Common myeloid progenitor, CD34-positive (primary cell): ENCODE measurements at places on chromosomes 1 and 21.

DNA sequence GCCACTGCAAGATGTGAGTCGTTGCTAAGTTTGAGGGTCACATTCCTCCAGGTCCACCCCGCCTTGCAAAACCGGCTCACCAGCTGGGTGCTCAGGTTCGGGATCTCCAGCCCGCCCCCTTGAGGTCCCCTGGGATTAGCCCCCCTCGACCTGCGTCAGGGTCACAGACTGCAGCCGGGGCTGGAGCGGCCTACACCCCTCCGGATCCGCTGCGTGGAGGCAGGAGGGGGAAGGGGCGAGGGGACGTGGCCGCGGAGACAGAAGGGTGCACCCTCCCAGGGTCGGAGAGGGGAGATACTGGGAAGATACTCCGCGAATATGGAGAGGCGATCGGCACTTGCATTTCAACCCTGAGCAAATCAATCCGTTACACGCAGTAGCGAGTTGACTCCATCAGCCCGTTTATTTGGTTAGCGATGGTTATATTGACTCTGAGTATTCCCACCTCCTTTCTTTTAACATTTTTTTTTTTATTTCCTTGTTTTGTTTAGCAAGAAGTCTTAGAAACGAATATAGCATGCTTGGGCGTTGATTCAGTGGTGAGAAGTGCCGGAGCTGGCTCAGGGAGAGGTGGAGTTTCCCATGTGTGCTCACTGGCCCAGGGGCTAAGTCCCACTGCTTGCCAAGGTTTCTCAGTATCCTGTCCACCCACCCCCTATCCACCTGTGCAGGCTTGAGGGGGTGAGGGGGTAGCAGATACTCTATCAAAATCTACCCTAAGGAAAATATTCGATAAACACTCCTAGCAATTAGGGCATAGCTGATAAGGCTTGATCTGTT lies 997 bp downstream of the IFNAR2 start:
- DNase-seq = peak; percentile 62

GRCh38 chr1:112927462-112927990 lies 28.5 kb downstream of the SLC16A1 start:
- DNase-seq = no peak

DNA sequence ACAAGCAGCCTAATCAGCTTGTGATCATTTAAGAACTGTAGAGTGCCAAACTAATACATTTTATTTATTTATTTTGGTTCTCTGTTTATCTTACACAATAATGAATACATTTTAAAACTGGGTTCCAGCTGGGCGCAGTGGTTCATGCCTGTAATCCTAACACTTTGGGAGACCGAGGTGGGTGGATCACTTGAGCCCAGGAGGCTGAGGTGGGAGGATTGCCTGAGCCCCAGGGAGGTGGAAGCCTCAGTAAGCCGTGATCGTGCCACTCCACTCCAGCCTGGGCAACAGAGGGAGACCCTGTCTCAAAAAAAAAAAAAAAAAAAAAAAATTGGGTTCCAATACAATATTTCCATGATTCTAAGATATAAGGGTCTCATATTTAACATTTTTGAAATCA lies 9.2 kb downstream of the FBXO28 start:
- DNase-seq = no peak

GRCh38 chr21:20026543-20026942 lies 971.7 kb upstream of the NCAM2 start:
- DNase-seq = peak; percentile 9

- DNase-seq = no peak
These were observed 316.2 kb downstream of the HMCN1 start for GRCh38 chr1:186050360-186050759.

GRCh38 chr1:21568006-21568746 lies 59.0 kb downstream of the ALPL start:
- no peak for DNase-seq

DNA sequence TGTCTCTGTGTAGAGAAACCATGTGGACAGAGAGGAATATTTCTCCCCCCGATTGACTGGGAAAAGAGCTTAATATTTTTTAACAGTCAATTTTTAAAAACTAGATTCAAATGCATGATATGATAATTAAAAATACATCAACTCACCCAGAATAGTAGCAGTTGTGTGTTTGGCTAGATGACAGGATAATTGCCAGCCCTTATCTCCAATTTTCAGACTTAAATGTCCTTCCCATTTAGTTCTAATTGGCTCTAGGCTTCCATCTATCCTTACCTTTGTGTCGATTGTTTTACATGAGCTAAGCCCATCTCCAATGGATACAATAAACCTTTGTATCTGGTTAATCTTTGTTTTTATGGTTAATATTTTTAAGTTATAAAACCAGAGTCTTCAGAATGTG lies 23.9 kb upstream of the KIAA0040 start:
- no peak for DNase-seq

- DNase-seq = no peak
These were observed 1656.1 kb downstream of the KCNT2 start for GRCh38 chr1:194952171-194952570.

DNA sequence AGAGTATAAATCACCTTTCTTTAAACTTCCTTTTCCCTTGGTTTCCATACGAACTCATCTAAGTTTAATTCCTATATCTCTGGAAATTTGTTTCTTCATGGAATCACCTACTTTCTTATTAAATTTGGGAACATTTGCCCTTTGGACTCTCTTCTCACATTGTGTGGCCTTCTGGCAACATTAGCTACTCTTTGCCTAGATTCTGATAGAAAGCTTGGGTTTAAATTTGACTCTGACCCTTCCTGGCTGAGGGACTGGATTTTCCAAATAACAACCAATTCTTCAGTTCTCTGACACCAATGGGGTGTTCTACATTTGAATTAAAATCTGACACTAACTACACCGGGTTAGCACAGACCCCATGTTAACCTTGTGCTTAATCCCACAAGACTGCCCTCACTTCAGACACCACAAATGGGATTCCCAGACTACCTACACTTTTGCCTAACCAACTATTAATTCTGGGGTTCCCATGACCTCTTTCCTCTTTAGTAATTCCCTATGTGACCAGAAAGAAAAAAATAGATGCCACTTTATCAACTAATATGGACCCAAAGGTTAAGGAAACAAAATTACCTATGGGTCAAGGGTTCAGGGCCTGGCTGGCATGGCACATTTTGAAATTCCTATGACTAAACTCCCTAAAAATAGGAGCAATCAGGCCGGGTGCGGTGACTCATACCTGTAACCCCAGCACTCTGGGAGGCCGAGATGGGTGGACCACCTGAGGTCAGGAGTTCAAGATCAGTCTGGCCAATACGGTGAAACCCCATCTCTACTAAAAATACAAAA lies 9.7 kb upstream of the THEM4 start:
- no peak for DNase-seq

DNA sequence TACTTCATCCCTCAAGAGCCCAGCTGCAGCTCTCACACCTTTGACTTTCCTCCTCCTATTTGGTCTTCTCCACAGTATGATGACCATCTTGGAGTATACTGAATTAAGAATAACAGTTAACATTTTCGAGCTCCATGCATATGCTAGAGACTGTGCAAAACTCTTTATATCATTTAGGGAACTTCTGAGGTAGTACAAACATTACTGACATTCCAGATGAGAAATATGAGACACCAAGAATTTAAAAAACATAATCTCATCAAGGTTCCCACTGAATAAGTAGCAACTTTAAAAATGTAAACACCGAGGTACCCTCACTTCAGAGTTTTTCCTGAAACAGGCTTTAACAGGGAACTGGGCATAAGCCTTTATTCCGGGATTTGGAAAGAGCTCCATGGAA lies 22.7 kb downstream of the FMO3 start:
- DNase-seq = no peak

GRCh38 chr1:180609643-180610555 lies 21.9 kb upstream of the XPR1 start:
- no peak for DNase-seq

GRCh38 chr1:158999316-159000069 lies 10.2 kb upstream of the IFI16 start:
- no peak for DNase-seq

DNA sequence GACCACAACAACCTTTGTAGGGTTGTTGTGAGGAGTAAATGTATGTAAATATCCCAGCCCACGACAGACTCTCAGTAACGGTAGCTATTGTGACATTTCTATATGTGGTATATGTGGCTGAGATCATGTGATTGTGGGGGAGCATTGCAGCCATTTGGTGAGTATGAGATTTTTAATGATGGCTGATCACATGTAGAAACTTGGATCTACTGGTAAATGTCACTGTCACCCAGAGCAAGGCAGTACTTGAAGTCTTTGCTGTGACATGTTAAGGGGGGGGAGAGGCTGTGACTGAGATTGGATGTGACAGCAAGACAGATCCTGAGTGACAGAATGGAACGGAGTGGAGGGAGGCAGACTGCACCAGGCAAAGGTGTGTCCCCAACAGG lies 23.9 kb upstream of the MEF2D start:
- DNase-seq = peak; percentile 78

DNA sequence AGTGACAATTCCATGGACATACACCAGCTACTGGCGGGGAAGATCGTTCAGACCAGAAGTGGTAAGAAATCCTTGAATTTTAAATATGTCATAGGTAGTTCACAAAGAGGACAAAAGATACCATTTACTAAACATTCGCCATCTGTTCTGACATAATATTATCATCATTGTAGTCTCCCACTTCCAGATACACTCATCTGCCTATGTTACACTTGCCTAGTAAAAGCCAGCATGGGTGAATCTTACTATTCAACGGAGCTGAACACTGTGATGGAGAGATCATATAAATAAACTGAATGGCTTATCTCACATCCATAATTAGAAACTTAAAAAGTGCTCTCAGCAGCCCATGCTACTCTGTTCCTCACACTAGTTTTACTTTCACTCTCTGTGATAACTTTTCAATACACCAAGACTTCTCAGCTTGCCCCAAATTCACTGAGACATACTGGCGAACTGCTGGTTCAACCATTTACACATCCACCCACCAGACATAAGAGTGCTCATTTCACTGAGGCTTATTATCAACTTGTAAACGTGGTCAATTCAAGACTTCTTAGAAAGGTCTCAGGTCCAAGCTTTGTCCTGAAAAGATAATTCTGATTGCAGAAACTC lies 463 bp upstream of the PRRC2C start:
- DNase-seq = no peak

- DNase-seq = no peak
These were observed 90.5 kb upstream of the ADAR start for GRCh38 chr1:154698320-154699096.

- DNase-seq = no peak
These were observed 16.1 kb downstream of the IFT25 start for GRCh38 chr1:53929246-53929960.

DNA sequence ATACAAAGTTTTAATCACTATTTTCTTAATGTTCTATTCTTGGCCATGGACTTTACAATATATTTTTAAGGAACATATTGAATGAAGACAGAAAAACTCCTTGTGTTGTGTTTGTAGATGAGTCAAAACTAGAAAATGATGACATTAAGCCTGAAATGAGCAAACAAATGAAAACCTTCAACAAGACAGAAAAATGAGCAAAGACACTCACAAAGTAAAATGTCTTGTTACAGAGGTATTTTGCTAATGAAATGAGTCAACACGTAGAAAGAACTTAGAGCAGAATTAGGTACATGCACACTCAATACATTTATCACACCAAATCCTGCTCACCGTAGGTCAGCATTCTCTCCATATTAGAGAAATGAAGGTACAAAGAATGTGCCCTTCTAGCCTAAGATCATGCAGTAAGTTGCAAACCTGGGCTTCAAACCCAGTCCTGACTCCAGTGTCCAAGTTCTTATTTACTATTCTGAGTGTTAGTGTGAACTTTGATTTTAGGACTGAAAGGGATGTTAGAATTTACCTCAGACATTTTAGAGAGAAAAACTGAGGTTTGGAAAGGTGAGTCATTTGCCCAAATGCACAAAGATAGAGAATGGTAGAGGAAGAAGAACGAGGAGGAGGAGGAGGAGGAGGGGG lies 133.9 kb upstream of the SGIP1 start:
- no peak for DNase-seq

DNA sequence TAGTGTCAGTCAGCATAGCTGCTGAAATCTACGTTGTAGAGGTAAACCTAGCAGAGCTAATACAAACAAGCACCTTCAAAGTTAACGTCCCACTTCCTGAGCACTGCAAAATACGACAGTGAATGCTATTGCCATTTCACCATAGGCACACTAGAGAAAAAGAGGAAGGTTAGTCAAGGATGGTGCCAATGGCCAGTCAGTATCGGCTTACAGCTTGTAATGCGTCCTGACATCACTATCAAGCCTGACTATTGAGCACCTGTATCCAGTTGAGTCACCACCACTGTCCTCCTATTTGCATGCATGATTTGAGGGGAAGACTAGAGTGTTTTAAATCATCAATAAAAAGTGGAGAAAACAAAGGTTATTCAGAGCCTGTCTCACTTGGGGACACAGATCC lies 34.4 kb downstream of the NUCKS1 start:
- peak; percentile 50 for DNase-seq

GRCh38 chr21:29033301-29033700 lies 8.8 kb downstream of the USP16 start:
- no peak for DNase-seq

GRCh38 chr1:171954361-171954760 lies 113.1 kb downstream of the DNM3 start:
- DNase-seq = no peak

GRCh38 chr1:149942885-149943284 lies 6.2 kb upstream of the MTMR11 start:
- no peak for DNase-seq

DNA sequence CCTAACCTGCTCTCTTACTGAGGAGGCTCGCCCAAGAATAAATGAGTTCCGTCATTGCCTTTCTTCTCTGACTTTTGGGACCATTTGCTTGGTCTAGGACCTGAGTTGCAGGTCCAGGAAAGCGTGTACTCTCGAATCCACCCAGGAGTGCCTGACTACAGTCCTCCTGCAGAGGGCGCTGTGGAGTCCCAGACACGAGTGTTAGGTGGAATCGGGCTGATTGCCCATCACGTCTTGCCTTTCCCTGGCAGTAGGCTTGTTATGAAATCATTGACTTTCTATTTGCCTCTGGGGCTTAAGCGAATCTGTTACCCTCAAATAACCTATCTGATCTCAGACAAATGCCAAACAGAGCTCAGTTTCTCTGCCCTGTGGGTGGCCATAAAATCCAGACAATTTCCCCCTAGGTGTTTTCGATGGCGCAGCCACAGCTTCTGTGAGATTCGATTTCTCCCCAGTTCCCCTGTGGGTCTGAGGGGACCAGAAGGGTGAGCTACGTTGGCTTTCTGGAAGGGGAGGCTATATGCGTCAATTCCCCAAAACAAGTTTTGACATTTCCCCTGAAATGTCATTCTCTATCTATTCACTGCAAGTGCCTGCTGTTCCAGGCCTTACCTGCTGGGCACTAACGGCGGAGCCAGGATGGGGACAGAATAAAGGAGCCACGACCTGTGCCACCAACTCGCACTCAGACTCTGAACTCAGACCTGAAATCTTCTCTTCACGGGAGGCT lies at the start of gene IL20:
Gene IL20 (plus strand): TSS at position 685 of the 733 bp plus-strand sequence. CDS start 230 bp downstream, outside the sequence.
- DNase-seq = peak; percentile 83

GRCh38 chr1:234559902-234560676 lies 49.9 kb downstream of the IRF2BP2 start:
- no peak for DNase-seq

DNA sequence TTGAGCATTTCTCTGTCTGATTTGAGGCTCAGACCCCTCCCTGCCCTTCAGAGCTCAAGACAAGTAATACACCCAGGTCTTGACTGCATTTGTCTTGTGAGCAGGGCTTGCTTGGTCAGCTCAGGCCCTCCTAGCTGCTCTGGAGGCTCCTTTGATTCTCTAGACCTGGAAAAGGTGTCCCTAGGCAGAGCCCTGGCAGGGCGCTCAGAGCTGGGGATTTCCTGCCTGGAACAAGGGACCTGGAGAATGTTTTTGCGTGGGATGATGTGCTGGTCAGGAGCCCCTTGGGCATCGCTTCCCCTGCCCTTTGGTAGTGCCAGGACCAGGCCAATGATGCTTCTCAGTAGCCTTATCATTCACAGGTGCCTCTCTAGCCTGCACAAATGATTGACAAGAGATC lies 4.9 kb upstream of the CCDC28B start:
- no peak for DNase-seq
